ENCODE measurements at places on chromosomes 11 and 22.
A peak's percentile ranks its signal among the peaks of the same experiment; 100 is the strongest.

DNA sequence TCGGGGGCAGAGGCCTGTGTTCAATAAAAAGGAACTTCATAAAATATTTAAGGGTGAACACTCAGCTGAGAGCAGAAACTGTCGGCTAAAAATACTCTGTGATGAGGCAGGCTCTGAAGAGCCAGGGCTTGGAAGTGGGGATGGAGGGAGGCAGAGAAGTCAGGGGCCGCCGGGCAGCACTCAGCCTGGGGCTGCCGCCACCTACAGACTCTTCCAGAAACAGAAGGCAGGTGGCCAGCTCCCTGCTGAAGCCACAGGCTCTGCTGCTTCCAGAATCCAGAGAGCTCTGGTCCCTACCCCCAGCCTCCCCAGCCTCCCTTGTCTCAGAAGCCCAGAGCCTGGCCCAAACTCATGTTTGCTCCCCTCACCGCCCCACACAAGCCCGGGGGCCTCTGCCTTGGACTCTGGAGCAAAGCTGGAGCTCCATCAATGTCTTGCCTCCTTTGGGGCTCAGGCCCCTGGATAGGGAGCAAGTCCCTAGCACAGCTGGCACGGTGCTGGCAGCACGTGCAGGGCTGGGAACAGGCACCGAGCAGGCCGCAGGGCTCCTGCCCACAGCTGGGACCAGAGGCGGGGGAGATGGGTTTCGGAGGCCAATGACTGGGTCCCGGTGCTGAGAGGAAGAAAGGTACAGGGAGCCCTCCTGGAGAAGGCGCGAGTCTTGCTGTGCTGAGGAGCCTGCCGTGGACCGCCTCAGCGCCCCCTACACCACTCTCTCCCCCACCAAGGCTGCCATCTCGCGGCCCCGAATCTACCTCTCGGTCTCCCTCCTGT, 8.2 kb downstream of the LRFN4 start:
- DNase-seq, result no peak

DNA sequence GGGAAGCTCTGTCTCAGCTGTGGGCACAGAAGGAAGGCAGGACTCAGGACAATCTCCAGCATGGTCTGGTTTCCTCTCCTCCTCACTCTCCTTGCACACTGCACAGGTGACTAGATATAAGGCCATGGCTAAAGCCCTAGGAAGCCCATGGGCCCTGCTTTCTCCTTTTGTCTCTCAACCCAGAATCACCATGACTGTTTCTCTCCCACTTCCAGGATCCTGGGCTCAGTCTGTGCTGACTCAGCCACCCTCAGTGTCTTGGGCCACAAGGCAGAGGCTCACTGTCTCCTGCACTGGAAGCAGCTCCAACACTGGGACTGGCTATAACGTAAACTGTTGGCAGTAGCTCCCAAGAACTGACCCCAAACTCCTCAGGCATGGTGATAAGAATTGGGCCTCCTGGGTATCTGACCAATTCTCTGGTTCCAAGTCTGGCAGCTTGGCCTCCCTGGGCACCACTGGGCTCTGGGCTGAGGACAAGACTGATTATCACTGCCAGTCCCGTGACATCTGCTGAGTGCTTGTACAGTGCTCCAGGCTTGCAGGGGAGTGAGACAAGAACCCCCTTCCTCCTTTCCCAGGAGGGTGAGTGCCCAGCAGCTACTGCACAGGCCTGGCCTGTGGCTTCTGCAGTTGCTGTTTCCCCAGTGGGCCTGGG, 104.0 kb upstream of the TOP3B start:
- DNase-seq, result no peak

DNA sequence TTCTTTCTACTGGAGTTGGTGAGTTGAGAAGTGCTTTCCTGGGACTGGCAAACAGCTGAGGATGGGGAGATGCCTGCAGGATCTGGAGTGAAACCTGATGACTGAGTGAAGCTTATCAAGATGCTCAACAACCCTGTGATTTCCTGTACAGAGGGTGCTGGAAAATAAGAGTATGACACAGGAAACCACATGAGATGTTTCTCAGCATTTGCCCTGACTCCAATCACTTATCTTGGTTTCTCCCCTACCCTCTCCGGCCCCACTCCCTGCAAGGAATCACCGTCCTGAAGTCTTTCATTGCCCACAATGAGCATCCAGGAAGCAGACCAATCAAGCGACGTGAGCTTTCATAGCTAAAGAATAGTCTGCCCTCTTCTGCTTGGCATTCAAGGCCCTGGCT, at the start of gene MRGPRX2:
MRGPRX2 (minus strand) TSS at position 89 of the 400 bp plus-strand sequence. CDS start 4,315 bp downstream, outside the sequence.
- DNase-seq, result no peak

DNA sequence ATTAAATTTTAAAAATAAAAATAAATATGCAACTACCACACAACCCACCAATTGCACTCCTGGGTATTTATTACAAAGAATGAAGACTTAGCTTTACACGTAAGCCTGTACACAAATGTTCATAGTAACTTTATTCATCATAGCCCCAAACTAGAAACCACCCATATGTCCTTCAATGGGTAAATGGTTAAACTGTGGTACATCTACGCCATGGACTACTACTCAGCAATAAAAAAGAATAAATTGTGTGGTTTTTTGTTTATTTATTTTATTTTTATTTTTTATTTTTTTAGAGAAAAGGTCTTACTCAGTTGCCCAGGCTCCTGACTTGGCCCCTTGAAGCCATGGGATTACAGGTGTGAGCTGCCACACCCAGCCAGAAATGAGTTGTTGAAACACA, 14.6 kb downstream of the GAL start:
- no peak for DNase-seq

GRCh38 chr11:6693342-6694228, 10.4 kb upstream of the MRPL17 start:
- no peak for DNase-seq

GRCh38 chr11:122045181-122045586, 70.8 kb downstream of the BLID start:
- DNase-seq, result no peak

GRCh38 chr11:133388975-133389568, 143.2 kb downstream of the OPCML start:
- no peak for DNase-seq

GRCh38 chr11:6249770-6250555, 9.7 kb upstream of the CCKBR start:
- DNase-seq, result no peak

DNA sequence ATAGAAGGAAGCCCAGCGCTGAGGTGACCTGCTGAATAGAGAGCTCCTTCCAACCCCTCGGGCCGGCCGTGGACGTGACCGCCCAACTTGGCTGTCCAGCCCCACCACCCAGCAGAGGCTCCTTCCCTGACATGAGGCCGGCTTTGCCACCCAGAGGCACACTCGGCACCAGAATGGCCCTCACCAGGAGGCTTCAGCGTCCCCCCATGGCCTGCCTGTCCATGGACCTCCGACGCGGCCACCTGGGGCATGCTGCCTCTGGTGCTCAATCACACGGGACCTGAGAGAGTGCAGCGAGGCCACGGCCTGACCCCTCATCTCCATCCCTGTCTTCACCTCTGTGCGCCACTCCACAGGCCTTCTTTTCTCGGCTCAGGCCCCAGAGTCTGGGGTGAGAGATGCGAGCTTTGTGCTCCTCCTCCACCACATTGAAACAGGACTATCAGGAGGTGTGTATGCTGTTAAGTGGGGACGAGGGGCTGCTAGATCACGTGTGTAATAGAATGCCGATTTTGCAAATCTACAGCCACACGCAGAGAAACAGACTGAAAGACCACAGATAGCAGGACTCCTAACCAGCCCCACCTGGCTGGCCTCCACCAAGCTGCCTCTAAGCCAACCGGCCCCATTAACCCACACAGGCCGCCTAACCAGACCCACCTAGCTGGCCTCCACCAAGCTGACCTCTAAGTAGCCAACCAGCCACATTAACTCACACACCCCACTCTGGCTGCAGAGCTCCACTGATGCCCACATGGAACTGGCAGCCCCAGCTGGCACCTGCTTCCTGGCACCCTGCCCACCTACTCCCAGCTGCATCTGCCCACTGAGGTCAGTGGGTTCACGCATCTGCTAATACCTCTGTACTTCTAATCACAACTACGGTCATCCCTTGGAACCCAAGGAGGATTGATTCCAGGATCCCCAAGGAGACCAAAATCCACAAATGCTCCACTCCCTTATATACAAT, 20.7 kb downstream of the LINC01488 start:
- DNase-seq, result no peak

DNA sequence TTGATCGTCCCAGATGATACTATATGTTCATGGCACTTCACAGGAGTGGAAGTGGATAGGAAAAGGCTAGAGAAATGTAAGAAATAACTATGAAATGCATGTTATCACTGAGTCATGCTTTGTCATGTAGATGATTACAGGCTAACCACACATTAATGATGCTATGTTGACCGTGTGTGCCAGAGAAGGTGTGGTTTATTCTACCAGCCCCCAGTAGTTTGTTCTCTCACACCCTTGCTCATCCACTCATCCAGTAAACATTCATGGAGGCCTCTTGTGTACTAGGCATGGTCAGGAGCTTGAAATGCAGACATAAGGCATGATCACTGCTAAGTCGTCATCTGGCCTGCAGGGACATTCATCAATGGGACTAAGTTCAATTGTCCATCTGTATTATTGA, 153.0 kb upstream of the PITPNB start:
- no peak for DNase-seq

DNA sequence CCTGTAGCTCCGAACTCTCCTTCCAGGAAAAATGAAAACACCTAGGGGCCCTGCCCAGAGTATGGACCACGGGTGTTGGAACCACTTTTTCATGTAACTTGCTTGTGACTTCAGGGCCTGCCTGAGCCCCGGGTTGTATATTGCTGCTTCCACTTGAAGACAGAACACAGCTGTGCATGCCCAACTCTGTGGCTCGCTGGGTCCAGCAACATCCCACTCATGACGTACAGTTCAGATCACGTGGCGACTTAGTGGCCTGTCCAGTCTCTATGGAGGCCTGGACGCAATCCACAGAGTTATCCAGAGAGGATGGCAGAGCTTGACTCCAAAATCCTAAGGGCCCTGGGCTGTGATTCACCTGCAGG, 6.8 kb downstream of the C11orf21 start:
- peak; percentile 55 for DNase-seq

- DNase-seq, result no peak
These were observed 191.6 kb downstream of the IGLL1 start for GRCh38 chr22:23388517-23388890.

DNA sequence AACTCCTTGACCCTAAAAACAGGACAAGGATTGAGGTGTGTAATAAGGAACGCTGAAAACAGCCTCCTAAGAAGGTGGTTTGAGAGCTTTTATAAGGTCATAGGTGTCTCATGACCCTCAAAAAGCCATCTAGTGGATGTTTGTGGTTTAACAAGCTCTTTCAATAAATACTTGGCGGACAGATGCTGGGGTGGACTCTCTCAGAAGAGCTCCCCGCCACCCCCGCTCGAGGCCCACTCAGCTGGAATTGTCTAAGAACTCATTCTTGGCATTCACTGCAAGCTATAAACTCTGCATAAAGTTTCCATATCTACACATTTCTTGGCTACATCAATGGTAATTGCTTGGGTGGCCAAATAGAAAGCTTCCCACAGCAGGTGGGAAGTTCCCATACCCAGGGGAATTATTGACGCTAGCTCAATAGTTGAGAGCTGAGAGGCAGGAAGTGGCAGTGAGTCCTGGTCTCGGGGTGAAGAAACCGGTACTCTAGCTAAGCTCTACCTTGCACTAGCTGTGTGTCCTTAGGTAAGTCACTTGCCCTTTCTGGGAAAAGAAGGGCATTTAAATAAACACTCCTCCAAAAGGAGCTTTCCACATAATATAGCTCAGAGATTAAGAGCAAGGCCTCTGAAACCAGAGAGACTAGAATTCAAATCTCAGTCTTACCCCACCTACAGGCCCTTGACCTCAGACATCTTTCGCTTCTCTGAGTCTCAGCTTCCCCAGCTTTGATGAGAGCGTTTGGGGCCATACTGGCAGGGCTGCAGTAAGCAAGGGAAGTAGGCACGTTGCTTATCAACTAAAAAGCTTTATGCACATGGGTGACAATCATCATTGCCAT, 6.4 kb downstream of the MS4A15 start:
- no peak for DNase-seq

DNA sequence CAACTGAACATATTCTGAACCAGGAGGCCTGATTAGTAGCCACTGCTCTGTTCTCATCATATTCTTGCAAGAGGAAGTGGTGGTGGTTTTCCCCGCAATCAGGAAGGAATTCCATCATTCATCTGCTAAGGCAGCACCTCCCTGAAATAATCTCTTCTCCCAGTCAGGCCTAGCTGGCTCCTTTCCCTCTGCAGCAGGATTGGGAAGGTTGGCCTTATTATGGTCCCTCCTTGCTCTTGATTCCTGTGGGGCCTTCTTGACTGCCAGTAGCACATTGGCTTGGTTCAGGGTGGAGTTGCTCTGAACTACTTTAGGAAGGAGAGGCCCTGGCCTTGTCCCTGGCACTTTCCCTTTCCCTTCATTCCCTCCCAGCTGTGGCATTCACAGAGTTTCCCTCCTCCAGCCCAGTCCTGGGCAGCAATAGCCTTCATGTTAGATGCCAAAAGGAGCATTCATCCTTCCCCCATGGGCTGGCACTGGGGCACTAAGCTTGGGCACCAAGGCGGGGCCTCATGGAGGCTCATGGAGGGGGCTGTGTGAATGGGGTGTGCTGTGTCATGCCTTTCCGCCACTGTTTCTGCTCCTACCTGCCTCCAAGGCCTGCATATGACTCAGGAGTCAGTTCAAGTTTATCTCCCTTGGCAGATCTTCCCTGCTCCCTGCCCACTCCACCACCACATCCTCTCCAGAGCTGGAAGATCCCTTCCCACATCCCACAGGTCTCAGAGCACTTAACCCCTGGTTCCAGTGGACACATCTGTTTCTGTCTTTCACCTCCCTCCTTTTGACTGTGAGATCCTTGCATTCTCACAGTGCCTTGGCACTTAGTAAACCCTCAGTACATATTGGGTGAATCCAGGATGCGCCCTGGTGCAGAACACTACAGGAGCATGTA, 27.6 kb upstream of the CD44 start:
- DNase-seq, result no peak

DNA sequence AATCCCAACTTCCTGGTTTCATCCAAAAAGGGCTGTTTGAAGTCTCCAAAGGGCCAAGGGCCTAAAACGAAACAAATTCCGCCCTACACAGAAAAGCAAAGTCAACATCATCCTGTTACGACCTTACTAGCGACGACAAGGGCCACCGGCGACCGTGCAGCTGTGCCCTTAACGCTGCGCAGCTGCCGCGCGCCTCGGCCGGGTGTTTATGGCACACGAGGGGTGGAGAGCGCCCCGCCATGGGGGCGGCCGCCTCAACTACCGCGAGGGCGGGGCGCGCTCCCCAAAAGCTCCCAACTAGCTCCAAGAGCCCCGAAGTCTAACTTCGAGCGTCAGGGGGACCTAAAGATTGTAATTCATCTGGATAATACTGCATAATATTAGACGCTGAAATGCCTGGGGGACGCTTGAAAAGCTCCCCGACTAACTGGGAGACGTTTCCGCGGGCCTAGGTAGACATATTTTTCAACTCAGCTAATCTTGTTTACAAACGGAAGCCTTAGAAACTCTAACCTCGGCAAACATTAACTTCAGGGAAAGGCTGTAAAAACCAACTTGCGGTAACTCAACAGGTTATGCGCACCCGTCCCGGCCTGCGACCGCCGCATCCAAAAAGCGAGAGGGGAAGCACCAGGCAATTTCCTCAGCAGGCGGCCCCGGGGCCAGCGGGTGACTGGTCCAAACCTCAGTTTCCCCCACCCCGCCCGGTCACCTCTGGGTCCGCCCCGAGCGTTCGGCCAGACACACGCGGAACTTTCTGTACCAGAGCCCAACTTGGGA, 694 bp downstream of the TMEM123 start:
- DNase-seq, result peak; percentile 74

- DNase-seq, result peak; percentile 25
These were observed 202.8 kb downstream of the ADAMTS15 start for GRCh38 chr11:130651066-130651855.

All from type B pancreatic cell (in vitro differentiated cells).